Upper lobe of right lung (tissue), 1 donor: ENCODE measurements at places on chromosomes 2 and 18. TPM values are rescaled to one million over a fixed set of nuclear protein-coding genes. Genes with fewer than 3 reads are reported as not detected.
A peak's percentile ranks its signal among the peaks of the same experiment; 100 is the strongest.

- peak; percentile 70 for DNase-seq
Measured at GRCh38 chr2:129877795-129878775, 101.4 kb upstream of the RAB6C start.

DNA sequence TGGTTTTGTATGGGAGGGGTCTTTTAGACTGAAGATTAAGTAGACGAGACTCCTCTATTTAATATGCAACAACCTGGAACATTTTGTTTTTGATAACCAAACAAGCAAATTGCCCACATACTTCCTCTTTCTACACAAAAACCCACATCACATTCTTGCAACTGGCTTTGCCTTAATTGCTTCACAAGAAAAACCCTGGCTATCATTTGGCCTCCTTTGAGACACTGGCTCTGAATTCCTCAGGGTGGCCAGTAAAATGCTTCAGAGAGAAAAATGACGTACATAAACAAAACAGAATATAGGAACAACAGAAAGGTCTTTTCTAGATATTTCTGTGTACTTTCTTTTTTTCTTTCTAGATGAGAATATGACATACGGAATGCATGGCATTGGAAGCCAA is 103.0 kb downstream of the TRIB2 start:
- no peak for DNase-seq

DNA sequence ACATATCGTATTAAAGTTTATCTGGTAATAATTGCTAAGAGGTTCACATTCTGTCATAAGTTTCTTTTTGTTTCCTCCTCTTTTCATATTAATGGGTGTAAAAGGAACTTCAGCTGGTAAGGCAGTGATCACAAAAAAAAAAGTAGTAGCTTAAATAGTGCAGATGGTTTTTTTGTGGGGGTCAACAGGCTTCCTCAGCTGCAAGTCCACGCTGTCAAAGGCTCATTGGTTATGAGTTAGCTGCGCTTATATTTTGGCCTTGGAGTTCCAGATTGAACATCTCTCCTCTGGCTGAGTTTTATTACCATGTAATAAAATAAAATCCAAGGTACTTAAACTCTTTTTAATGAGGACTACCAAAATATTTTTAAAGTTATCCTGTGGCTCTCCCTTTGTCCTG is 277.0 kb upstream of the ZEB2 start:
- DNase-seq: no peak

DNA sequence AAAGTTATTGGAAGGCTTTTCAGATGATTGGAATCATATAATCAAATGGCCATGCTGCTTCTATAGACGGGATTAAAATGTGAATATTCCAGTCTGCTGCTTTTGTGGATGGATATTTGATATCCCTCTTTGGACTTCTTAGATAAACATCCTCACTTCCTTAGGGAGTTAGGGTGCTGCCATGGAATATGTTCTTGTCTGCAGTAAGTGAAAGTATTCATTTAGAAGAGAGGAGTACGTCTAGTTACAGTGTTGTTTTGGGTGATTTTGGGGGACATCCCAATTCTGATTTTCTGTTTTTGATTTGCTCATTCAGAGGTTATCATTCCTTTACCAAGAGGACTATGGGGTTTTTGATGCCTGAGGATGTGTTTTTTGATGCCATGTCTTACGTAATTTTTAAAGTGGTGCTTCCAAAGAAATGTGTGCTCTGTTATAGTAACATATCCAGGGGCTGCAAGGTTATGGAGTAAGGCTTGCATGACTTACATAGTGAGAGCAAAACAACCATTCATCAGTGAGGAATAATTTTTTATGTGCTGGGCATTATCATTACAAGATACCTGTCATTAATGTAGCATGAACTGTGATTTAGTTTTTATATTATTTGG is 33.6 kb downstream of the ASXL3 start:
- DNase-seq: no peak

- DNase-seq: no peak
Measured at GRCh38 chr2:170843656-170844055, 27.0 kb downstream of the GAD1 start.

DNA sequence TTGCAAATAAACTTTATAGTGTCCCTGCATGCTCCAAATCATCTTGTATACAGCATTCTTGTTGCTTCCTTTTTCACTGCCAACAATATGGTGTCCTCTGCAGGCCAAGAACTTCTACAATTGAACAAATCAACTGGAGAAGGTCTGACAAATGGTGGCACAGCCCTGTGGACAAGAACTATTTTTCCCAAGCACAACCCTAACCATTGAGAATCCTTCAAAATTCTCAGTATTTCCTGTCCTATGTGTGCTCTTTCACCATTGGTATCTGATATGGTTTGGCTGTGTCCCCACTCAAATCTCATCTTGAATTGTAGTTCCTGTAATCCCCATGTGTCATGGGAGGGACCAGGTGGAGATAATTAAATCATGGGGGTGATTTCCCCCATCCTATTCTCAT is 865.1 kb upstream of the ACVR2A start:
- no peak for DNase-seq

- no peak for DNase-seq
Measured at GRCh38 chr18:11999429-11999828, 18.1 kb downstream of the IMPA2 start.

- DNase-seq: no peak
Measured at GRCh38 chr2:237322564-237322963, 91.4 kb downstream of the COL6A3 start.

DNA sequence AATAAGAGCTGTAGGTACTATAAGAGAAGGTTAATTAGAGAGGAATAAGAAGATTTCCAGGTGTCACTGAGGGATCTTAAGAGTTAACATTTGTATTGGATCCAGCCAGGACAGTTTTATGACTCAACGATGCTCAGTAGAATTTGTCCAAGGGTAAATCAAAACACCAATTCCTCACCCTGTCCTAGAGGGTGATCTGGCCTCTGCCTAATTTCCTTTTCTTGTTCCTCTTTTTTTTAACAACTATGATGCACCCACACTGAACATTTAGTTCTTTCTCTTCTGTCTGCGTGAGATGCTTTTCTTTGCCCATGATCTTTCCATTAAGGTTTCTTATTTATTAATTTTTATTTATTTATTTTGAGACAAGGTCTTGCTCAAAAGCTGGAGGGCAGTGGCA is 92.0 kb downstream of the PMS1 start:
- no peak for DNase-seq

- no peak for DNase-seq
Measured at GRCh38 chr2:41137031-41137430, 685.1 kb upstream of the SLC8A1 start.

GRCh38 chr2:50018292-50018691 is 864.0 kb upstream of the FSHR start:
- DNase-seq: no peak

- DNase-seq: no peak
Measured at GRCh38 chr18:1103537-1103936, 198.9 kb downstream of the ADCYAP1 start.

- no peak for DNase-seq
Measured at GRCh38 chr18:76231402-76231801, 263.6 kb downstream of the ZNF516 start.

DNA sequence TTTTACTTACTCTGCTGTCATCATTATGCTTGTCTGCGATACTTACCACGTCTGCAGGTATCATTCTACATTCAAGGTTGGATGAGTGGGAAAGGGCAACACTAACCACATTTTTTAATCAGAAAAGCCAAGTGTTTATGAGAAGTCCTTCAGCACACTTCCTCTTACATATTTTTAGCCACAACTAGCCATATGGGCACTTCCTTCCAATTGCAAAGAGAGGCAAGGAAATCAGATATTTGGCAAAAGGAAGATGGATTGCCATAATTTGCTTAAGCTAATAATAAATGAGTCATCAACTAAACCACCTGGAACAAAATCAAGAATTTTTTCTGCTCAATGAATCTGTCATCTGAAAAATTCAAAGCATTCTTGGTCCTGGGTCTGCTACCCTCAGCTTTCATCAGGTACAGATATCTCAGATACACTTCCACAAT is 16.7 kb upstream of the MRO start:
- no peak for DNase-seq

DNA sequence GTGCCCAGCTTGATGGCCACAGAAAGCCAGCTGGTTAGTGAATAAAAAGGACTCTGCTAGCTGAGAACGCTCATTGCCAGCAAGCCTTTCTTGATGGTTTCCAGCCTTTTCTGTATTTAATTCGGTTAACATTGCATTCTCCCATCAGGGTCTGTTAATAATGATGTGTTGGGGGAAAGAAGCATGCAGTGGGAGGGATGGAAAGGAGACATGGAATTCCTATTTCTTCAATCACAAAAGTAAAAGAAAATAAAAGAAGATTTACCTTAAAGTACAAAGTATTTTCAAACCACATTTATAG is 141.9 kb upstream of the RBBP8 start:
- no peak for DNase-seq

- no peak for DNase-seq
Measured at GRCh38 chr2:174614261-174614660, 16.7 kb upstream of the WIPF1 start.

DNA sequence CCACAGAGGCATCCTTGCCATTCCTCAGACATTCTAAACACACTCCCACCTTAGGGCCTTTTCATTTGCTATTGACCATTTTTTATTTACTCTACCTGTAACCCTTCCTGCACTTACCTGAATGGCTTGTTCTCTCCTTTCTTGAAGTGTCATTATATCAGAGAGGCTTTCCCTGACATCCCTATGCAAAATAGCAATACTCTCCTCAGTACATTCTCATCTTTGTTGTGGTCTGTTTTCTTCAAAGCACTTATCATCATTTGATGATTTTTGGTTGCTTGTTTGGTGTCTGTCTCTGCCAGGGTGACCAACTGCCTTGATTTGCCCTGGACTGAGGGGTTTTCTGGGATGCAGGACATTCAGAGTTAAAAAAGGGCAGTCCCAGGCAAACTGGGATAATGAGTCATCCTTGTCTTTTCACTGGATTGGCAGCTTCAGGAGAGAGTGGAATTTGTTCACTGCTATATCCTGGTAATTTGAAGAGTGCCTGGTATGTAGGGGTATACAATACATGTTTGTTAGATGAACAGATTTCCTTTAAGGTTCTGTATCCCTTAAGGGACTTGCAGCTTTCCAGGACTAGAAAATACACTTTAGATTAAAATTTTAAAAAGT is 102.4 kb downstream of the BABAM2 start:
- DNase-seq: no peak

DNA sequence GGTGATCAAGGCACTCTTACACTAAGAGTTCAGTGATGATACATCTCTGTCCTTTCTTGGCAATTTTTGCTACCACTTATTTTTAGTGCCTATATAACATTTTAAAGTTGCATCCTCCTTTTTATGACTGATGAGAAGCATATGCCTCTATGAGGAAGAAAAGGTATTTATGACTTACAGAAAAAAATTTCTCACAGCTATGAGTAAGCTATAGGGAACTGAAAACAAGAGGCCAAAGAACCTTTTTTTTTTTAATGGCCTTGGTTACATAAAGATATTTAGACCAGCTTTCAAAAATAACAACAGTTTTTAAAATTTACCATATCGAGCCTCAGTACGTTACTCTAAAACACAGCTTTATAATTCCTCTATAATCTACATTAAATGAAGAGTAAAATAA is 21.3 kb downstream of the MBD5 start:
- no peak for DNase-seq

GRCh38 chr2:215431290-215431689 is 4.6 kb downstream of the FN1 start:
- DNase-seq: no peak

- DNase-seq: no peak
Measured at GRCh38 chr18:11963991-11964484, 17.3 kb upstream of the IMPA2 start.

GRCh38 chr2:6992794-6993228 is 75.6 kb downstream of the RNF144A start:
- no peak for DNase-seq

- DNase-seq: no peak
Measured at GRCh38 chr2:11687736-11688135, 17.7 kb upstream of the NTSR2 start.

GRCh38 chr2:85604568-85605339 is 2.3 kb upstream of the TMEM150A start:
- no peak for DNase-seq

DNA sequence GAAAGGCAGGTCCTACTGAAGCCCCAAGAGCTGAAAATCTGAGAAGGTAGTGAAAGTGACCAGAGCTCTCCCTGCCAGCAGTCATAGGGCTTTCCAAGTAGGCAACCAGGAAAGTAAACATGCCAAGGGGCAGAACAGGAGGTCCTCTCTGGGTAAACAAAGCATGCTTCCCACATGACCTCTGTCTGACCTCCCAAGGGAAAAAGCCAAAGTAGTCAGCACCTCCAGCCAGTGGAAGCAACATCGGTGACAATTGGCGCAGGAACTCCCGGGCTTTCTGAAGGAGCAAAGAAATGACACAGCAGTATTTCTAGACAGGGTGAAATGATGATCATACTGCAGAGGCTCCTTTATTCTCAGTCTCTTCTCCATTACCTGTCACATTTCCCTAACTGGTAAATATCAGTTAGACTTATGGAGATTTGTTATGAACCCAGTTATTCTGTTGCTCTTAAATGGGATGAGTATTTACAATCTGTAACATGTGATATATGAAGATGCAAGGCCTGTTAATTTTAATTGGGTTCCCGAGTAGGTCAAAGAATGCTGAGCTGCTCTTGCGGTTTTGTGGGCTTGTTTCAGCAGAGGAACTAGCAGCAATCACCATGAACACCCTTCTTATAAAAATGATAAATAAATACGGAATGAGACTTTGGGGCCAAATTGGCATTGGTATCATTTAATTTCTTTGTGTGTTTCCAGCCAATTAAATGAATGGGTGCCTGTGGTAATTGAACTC is 321.0 kb downstream of the RND3 start:
- DNase-seq: no peak

GRCh38 chr18:66124394-66124793 is 373.6 kb downstream of the CDH7 start:
- no peak for DNase-seq

DNA sequence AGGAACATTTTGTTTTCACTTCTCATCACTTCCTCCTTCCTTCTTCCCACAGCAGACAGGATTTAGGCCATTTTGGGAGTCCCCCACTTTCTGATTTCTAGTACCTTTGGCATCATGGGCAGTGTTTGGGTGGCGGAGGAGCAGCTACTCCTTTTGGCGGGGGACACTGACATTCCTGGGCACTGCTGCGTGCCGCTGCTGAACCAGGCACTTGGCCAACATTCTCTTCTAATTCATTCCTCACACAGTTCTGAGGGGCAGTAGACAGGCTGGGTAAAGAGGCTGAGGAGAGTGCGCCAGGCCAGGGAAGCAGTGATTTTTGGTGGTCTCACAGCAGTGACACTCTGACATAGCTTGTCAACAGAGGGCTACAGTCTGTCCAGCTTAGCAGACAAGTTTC is 270.2 kb downstream of the LOXHD1 start:
- DNase-seq: no peak

GRCh38 chr2:85397925-85398331 is 12.2 kb downstream of the CAPG start:
- DNase-seq: peak; percentile 29

SATB2 gene
- total RNA-seq: 3.9 TPM

MARCHF4 gene
- 0.09 TPM for total RNA-seq

CHRNG gene
- total RNA-seq: not detected

POLR1A gene
- 26.6 TPM for total RNA-seq

TCF23 gene
- not detected for total RNA-seq

CRYBA2 gene
- not detected for total RNA-seq

ALPP gene
- 9.5 TPM for total RNA-seq
